ENCODE measurements at places on chromosomes 6 and 20.

DNA sequence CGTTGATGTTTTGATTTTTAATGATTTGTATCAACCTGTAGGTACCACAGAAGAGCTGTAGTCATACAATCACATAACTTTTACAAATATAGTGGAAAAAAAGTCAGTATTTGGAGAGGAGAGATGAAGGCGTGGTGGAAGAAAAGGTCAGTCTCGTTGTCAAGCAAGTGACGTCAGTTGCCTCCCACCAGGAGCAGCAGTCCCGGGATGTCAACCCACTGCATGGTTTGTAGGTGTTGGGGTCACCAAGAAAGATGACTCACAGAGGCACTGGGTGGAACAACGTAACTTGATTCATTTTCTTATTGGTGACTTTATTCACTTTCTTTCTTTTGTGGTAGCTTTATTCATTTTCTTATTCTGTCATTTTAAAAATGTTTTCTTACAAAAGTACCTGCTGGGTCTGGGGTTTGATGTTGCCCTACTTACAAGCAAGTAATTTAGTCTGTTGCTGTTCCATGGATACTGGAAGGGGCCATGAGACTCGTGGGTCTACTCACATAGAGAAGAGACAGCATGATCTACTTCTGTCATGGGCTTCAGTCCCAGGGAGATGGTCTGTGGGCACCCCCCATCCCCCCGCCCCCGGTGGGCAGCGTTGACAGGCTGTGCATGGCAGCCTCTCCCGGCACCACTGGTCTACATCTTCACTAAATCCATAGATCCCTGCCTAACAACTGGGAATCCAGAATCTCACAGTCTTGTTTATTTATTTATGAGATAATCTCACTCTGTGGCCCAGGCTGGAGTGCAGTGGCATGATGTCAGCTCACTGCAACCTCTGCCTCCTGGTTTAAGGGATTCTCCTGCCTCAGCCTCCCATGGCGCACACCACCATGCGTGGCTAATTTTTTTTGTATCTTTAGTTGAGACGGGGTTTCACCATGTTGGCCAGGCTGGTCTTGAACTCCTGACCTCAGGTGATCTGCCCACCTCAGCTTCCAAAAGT, 36.4 kb upstream of the SYNJ2 start:
- no peak for DNase-seq

DNA sequence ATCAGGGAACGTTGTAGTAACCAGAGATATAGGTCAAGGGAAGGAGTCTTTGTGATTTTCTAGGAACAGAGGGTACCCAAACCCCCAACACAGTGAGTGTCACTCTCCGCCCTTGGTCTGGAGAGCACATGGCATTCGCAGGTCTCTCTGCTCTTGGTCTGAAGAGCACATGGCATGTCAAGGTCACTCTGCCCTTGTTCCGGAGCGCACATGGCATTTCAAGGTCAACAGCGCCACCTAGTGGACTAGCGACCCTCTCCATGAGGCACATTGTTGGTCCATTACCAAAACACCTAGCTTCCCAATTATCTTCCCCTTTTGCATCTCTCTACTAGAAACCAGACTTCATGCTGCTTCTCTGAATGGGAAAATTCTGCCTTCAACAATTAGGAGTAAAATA, 260.0 kb downstream of the C6orf118 start:
- DNase-seq, result no peak

- DNase-seq, result no peak
Measured at GRCh38 chr6:144878577-144878976, 593.4 kb downstream of the UTRN start.

DNA sequence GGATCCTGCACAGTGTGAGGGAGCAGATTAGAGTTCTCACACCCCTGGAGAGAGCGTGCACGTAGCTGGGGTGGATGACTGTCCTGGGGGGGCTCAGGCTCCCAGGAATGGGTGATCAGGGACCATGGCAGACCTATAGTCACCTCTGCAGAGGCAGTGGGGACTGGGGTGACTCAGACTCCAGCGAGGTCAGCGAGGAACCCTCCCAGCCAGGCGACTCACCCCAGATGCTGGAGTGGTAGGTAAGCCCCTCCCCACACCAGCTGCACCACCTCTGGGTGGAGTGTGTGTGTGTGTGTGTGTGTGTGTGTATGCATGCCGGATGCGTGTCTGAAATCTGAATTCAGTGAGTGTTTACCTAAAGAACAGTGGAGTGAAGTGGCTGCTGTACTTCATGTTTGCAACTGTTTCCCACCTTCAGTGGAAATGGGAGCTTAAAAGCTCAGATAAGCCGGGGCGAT, 17.4 kb upstream of the GTSF1L start:
- no peak for DNase-seq

GRCh38 chr6:156773935-156774852, 3.0 kb upstream of the ARID1B start:
- DNase-seq, result no peak

- DNase-seq, result no peak
Measured at GRCh38 chr6:135922174-135922573, 70.7 kb downstream of the PDE7B start.

GRCh38 chr6:122182061-122182460, 217.4 kb upstream of the HSF2 start:
- DNase-seq, result no peak

- DNase-seq, result no peak
Measured at GRCh38 chr20:6355754-6356451, 233.1 kb upstream of the FERMT1 start.

Measured in CD4-positive, alpha-beta T cell treated with Interleukin-4 for 1 hour (primary cell).